ENCODE measurements at places on chromosomes 1 and 21.
A peak's percentile ranks its signal among the peaks of the same experiment; 100 is the strongest.

GRCh38 chr1:185987611-185988321, 253.6 kb downstream of the HMCN1 start:
- DNase-seq = no peak

- DNase-seq = no peak
These were observed 7.0 kb downstream of the ENSA start for GRCh38 chr1:150622303-150622975.

DNA sequence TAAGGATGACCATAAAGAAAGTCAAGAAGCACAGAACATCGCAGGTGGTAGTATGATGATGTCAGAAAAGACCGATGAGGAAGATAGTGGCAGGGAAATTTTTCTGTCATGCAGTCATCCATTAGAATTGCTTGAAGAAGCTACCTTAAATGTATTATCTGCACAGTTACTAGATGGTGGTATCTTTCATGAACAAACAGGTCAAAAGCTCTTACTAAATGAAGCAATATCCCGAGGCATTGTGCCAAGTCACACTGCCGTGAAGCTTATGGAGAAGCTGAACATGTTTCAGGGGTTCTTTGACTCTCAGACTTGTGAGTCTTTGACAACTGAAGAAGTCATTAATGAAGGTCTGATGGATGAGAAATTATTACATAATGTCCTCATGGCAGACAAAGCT, 128.8 kb downstream of the MACF1 start:
- DNase-seq = peak; percentile 9

DNA sequence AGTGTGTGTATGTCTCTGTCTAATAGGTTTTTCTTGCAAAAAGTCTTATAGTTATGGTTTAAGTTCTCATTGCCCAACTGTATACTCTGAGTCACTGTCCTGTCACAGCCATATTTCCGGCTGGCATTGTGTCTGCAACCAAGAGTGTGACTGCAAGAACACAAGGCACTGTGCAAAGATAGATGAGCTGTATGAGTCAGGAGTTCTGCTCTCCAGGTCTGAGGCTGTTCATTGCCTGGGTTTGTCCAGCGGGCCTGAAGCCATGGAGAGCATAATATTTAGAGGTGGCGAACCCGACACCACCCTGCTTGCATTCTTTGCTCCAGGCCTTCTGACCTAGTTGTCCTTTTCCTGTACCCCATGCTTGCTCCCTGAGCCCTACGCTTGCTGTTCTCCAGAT, 50.9 kb upstream of the CNIH3 start:
- DNase-seq = no peak

DNA sequence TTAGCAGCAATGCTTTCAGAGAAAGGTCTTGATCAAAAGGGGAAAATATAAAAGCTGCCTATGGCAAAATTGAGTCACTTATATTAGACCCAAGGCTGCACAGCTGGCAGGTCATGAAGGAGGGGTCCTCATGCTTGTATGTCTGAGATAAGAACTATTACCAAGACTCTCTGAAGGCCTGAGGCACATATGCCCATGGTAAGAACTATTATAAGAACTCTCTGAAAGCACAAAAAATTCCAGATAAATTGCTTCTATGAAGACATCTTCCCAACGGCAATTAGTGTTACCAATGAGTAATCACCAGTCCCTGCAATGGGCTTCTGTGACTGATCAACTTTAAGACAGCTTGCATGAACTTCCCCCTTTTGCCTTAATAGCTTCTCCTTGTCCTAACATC, 42.8 kb upstream of the LRIF1 start:
- no peak for DNase-seq

DNA sequence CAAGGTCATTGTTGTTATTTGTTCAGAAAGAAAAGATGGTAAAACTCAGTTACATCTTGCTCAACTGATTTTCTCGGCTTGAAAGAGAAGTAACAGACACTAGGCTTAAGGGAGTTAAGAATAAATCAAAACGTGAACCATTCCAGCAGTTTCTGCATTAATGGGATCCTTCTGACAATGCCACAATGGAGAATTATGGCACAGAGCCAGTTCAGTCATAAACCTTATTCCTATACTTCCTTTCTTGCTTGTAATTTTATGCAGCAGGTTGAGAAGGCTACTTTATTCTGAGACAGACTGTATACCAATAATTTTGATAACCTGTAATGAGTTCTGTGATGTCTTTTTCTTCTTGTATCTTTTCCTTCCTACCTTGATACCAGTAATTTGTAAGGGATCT, 167.0 kb downstream of the C1orf21 start:
- DNase-seq = no peak
